Head of caudate nucleus (tissue), 42 donors: ENCODE measurements at places on chromosomes 12 and 14.

DNA sequence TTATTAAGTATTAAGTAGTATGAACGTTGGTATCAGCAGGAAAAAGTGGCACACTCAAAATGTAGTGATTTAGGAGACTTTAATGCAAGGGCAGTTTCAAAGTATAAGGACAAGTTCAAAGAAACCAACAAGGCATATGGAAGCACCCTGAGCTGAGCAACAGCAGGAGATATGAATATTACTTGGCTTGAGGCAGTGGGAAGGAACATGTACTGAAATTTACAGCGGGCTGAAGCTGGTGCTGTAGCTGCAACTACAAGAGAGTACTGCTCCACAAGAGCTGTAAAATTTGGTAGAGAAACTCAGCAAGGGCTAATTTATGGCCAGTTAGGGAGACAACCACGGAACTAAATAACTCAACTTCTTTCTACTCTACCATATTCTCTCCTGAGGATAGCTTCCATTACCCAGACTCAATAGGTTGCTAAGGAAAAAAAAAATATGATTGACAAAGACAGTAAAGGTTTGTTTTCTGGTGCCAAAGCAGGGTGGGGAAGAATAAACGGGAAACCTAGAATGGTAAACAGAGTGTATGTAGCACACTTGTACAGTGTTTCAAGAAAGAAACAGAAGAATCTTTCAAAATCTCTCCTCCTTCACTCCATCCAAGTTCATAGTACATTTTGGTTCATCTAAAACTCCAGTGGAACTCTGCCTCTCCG is 487.8 kb upstream of the MGAT4C start:
- DNase-seq = no peak

DNA sequence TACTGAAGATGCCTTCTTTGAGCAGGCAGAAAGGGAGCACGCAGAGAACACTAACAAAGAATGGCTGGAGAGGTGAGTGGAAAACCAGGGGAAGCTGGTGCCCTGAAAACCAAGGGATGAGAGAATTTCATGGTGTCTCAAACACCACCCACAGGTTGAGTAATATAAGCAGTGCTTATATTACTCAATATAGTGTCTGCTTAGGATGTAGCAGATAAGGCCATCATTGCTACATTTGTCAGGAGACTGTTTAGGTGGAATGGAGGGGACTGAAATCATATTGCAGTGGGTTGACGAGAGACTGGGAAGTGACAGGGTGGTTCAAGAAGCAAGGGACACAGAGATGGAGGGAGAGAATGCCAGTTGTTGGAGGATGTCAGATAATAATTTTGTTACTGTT is 20.6 kb downstream of the PKP2 start:
- DNase-seq = no peak

DNA sequence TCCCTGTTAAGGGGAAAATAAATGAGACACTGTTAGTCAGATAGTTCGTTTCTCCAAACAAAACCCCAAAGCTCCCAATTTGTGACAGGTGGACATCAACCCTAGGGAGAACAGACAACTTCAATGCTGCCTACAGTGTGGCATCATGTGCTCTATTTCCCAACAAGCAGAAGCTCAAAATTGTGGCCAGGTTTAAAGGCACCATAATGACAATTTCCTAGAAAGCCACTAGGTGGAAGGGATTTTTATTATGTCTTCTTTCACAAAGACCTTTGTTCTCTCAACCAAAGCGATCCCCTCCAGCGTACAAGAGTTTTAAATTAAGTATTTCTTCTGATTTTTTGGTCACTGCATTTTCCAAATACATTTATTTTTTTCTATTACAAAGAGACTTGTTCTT is 88.0 kb upstream of the MBIP start:
- DNase-seq = no peak

GRCh38 chr12:64796205-64796845 is 28.1 kb upstream of the TBC1D30 start:
- no peak for DNase-seq

DNA sequence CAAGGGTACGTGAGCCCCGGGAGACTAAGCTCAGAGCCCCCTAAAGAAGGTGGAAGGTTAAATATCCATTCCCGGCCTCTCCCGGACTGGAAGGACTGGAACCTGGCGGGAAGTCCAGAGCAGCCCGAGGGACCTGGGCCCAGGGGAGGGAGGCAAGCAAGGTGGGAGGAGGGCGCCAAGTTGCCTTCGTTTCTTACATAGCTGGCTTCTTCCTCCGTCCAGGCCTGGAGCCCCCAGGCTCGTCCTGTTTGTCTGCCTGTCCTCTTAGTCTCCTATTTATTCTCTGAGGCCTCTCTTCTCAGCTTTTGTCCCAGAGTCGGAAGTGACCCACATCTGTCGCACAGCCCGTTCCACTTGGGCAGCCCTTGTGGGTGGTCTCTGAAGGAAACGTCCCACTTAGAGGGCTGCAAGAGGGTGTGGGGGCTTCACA is 745 bp downstream of the PCK2 start:
- no peak for DNase-seq

- no peak for DNase-seq
Observed at GRCh38 chr12:75558287-75558686, 46.9 kb upstream of the KRR1 start.

- DNase-seq = no peak
Observed at GRCh38 chr14:77872983-77873382, 73.1 kb downstream of the ADCK1 start.

DNA sequence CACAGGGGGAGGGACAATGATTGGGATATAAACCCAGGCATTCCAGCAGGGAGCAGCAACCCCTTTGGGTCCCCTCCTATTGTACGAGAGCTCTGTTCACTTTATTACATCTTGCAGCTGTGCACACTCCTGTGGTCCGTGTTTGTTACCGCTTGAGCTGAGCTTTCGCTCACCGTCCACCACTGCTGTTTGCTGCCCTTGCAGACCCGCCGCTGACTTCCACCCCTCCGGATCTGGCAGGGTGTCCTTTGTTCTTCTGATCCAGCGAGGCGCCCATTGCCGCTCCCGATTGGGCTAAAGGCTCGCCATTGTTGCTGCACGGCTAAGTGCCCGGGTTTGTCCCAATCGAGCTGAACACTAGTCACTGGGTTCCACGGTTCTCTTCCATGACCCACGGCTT is 64.1 kb downstream of the E2F7 start:
- no peak for DNase-seq

- DNase-seq = no peak
Observed at GRCh38 chr14:100765296-100765695, 38.6 kb downstream of the DLK1 start.

DNA sequence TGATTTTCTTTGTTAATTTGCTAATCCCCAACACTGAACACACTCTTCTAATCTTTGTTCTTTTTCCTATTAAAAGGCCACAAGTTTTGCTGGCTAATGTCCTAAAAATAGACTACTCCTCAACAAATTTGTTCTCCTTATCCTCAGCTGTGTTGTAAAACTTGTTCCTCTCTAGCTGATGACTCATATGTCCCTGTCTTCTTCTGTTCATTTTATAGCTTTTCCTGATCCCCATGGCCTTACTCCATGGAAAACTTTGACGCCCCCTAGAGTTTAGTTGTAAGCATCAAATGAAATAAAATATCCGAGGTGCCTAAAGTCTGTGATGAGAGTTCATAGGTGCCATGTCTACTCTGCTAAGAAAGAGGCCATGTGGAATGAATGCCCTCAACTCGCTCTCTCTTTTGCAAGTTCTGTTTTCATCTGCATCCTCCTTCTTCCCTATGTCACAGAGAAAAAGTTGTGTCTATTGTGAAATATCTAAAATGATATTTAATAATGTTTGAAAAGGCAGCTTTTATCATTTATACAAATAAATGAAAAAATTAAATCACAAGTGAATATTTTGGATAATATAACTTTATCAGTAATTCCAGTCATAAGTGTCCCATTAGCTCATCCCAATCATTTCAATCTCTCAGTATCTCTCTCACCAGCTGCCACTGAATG is 237.9 kb downstream of the IPO8 start:
- DNase-seq = no peak

GRCh38 chr12:131085816-131086591 is 132.3 kb downstream of the ADGRD1 start:
- DNase-seq = no peak

- DNase-seq = no peak
Observed at GRCh38 chr14:60179431-60179869, 14.3 kb upstream of the DHRS7 start.

GRCh38 chr12:52171950-52172512 is 19.8 kb downstream of the KRT80 start:
- DNase-seq = no peak

DNA sequence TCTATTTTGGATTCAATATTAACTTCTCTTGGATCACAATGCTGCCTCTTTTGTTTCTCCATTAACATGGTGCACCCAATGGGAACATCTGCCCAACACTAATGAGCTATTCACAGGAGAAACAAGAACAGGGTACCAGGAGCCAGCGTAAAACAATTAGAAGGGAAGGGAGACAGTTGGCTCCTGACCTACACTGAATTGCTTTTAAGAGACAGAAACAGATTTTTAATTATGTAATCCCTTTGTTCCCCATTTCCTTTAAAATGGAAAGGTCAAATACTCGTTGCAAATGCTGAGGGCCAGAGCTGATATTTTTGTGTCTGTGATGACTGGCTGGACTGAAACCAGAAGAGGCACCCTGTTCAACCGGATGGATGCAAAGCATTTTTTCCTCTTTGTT is 108.3 kb downstream of the SEC23A start:
- DNase-seq = no peak

GRCh38 chr12:90653040-90653439 is 301.9 kb downstream of the CCER1 start:
- no peak for DNase-seq

- no peak for DNase-seq
Observed at GRCh38 chr14:58401587-58401986, 5.9 kb downstream of the TOMM20L start.

DNA sequence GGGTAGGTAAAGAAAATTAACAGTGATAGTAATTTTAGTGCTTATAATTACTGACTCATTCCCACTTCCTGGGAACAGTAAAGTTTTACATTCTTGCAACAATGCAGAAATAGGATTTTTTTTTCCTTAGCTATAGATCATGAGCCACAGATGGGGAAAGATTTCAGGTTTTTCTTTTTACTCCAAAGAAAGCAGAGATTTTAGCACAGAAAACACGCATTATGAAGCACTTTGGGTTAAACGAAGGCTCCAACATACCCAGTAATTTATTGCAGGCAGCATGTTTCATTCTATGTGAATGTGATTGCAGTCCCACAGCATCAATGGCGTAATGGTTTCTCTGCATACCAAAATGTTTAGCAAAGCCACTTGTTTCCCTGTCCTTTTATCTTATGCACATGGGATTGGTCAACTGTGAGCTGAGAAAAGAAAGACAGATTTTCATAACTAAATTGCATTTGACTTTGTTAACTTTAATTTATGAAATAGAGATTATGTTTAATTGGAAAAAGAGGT is 124.6 kb upstream of the E2F7 start:
- DNase-seq = no peak

DNA sequence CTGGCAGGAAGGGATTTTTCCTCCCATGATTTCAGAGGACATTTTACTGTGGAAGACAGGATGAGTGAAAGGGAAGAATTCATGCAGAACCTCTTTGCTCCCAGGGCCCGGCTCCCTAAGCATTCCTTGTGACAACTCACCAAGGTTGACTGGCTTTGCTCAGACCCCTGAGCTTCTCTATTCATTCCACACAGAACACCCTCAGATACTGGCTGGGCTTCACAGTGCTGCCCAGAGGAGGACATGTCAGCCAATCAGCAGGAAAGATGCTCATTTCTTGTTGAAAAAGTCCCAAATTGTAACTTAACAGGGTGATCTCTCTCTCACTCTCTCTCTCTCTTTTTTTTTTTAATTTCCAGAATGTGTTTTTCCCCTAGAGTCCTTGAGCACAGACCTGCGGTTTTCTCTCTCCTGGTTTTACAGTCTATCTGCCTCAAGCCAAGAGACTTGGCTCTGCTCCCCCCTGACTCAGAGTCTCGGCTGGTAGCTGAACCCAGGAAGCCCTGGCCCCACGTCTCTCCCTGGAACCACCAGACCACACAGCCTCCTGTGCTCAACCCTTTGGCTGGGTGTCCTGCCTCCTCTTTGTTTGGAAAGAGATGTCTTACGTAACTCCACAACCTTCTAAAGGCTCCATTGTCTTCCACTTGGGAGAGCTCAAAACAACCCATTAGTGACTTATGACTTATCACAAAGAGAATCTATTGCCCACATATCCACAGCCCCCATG is 43.9 kb downstream of the SSPN start:
- peak; percentile 79 for DNase-seq

GRCh38 chr14:90443161-90444076 is 46.6 kb downstream of the CALM1 start:
- DNase-seq = no peak

DNA sequence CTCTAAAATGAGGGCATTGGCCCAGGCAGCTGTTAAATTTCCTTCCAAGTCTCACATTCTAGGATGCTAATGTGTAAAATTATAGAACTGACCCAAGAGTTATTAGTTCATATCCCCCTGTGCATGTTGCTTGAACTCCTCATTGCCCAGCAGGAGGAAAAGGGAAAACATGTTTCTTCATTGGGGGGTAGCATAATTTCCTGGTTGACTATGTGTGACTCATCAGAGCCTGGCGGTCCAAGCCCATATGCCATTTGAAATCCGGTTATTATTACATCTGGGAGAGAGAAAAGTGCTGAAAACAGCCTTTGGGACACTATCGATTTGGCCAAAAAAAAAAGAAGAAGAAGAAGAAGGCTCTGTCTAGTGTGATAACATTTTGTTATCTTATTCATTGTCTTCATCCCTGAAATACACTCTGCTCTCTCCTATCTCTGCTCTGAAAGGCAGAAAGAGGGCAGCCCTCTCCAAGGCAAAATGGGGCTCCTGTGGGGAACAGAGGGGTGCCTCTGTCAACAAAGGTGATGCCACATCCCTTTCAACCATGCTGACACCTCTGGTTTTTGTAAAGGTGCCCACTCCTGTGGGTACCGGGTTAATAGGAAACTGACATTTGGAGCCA is 114.2 kb downstream of the DAD1 start:
- no peak for DNase-seq

- no peak for DNase-seq
Observed at GRCh38 chr14:61406675-61407074, 85.3 kb downstream of the PRKCH start.

GRCh38 chr12:3838076-3838475 is 35.1 kb downstream of the PARP11 start:
- no peak for DNase-seq

DNA sequence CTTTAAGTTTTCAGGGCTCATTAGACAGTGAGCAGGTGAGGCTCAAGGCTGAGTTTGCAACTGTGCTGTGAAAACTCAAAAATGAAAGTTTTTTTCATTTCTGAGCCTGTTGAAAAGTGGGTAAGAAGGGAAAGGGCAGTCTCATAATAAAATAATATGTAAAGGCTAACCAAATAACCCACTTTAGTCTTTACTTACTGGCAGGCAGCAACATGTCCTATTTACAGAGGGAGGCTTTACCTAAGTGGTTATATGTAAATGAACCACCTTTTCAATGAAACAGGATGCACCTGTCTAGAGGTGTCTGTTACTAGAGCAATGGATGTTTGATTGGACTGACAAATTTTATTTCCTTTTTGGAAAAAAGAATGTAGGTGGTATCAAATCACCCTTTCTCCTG is 158.0 kb downstream of the ETV6 start:
- DNase-seq = no peak

DNA sequence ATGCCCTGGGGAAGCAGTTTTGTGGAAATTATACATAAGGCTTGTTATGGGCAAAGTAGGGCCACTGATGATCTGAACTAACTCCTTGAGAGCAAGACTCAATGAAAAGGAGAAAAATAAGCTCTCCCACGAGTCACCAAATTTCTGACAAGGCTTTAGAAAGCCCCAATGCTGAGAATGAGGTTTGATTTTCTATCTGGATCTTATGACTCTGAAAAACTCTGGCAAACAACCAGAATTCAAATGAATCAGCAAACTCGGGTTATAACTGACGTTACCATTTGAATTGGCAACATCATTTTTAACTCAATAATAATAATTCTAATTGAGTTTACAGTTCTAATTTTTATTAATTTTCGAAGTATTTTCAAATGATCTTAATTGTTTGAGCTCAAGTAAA is 79.1 kb downstream of the KCNK10 start:
- DNase-seq = no peak
